HepG2 (cell line): ENCODE measurements at places on chromosomes 3 and 15.

GRCh38 chr3:122803977-122804376 lies 9.1 kb downstream of the SLC49A4 start:
- peaks cover 4% of the 10 kb centered on the region for H3K4me1 ChIP-seq
- H3K4me3 ChIP-seq = no peak overlapping the region
- H3K27ac ChIP-seq = no peak overlapping the region
- H3K27me3 ChIP-seq = no peaks in the 10 kb centered on the region
- H3K36me3 ChIP-seq = no peaks in the 10 kb centered on the region; the same call in 1 of the 2 replicates
- DNase-seq = no peak

DNA sequence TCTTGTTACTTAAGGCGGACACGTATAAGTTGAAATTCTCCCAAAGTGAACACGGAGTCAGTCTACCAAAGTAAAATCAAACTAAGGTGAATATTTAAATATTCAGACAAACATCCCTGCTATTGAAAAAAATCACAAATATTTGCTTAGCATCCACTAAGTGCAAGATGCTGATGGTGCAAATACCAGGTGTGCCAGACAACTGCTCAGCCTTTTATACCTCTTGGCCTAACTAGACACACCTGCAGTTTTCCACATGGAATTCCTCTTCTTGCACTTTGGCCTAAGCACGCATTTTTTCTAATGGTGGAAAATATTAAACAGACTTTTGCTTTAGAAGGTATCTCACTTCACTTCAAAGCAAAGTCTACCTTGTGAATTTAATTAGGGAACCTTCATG lies 84.1 kb upstream of the ICE2 start:
- H3K27me3 ChIP-seq = no peaks in the 10 kb centered on the region
- peak; percentile 10 for DNase-seq
- no peak overlapping the region for H3K27ac ChIP-seq
- no peak overlapping the region for H3K4me3 ChIP-seq
- H3K36me3 ChIP-seq = no peaks in the 10 kb centered on the region; the same call in 1 of the 2 replicates

DNA sequence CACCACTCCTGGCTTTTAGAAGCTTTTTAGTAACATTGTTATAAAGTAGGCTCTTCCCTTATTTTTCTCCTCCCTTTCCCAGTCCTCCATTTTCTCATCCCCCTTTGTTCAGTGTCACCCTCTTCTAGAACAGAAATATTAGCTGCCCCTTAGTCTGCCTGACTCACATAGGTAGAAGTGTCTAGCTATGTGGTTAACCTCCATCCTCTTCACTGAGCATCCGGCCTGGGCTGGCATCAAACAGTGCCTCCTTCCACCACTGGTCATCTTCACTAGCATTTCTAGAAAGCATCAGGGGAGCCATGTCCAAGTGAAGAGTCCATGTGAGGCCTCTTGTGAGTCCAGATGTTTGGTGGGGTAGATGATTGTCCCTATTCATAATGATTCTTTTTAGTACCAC lies 70.0 kb upstream of the SKOR1 start:
- H3K4me3 ChIP-seq = no peak overlapping the region
- H3K4me1 ChIP-seq = no peaks in the 10 kb centered on the region
- no peak for DNase-seq
- H3K36me3 ChIP-seq = no peaks in the 10 kb centered on the region
- no peak overlapping the region for H3K27ac ChIP-seq

- H3K4me3 ChIP-seq = no peak overlapping the region
- no peak for DNase-seq
- peaks cover 32% of the 10 kb centered on the region; the same call in 2 of the 3 replicates for H3K36me3 ChIP-seq
- H3K27me3 ChIP-seq = no peaks in the 10 kb centered on the region
- no peaks in the 10 kb centered on the region for H3K4me1 ChIP-seq
- H3K27ac ChIP-seq = no peak overlapping the region
Observed at GRCh38 chr3:132573797-132574211, 23.3 kb upstream of the ACKR4 start.

DNA sequence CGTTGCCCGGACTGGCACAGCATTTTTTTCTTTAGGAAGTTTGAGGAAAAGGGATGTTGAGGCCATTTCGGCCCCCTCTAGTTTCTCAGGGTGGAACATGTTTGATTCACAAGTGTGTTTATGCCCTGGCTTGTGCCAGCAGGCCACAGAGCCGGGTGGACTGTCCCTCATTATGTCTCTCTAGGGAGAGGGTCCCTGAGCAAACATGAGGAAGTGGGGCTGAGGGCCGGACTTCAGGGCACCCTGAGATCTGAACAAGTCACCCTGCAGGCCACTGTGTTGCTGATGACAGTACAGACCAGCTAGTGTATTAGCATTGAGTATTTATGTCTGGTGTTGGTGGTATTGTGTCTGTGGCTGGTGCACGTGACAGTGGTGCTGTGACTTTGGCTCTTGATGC lies 34.9 kb downstream of the RNU5B-1 start:
- H3K36me3 ChIP-seq = peaks cover 18% of the 10 kb centered on the region; the same call in 2 of the 3 replicates
- peaks cover 33% of the 10 kb centered on the region for H3K4me1 ChIP-seq
- H3K27me3 ChIP-seq = no peaks in the 10 kb centered on the region
- DNase-seq = no peak

DNA sequence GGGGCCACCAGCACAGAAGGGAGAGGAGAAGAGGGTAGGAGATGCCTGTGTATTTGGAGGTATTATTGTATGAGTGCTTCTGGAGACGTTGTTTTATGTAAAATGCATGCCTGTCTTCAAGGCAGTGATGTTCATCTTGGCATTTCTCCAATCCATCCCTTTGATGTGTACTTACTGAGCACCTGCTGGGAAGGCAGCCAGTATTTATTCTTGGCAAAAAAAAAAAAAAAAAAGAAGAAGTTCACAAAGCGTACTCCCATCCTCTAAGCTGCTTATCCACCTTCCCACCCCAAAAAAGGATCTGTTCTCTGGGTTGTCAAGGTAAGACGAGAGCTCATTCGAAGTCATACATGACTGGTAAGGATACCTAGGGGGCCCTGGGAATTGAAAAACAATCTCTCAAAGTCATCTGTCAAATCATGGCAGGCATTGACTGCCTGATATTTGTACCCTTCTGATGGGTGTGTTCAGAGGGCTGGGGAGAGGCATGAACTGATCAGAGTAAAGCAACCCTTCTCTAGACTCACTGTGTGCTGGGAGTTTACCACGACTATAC lies 30.0 kb upstream of the SLC6A1 start:
- H3K27ac ChIP-seq = no peak overlapping the region
- no peaks in the 10 kb centered on the region for H3K36me3 ChIP-seq
- H3K4me1 ChIP-seq = no peaks in the 10 kb centered on the region
- H3K4me3 ChIP-seq = no peak overlapping the region
- peaks cover 6% of the 10 kb centered on the region; the same call in 1 of the 2 replicates for H3K27me3 ChIP-seq

GRCh38 chr3:102089904-102090720 lies 240.8 kb downstream of the NFKBIZ start:
- H3K27me3 ChIP-seq = no peaks in the 10 kb centered on the region
- H3K27ac ChIP-seq = no peak overlapping the region
- no peak overlapping the region for H3K4me3 ChIP-seq
- no peaks in the 10 kb centered on the region for H3K36me3 ChIP-seq
- no peak for DNase-seq
- H3K4me1 ChIP-seq = no peaks in the 10 kb centered on the region

DNA sequence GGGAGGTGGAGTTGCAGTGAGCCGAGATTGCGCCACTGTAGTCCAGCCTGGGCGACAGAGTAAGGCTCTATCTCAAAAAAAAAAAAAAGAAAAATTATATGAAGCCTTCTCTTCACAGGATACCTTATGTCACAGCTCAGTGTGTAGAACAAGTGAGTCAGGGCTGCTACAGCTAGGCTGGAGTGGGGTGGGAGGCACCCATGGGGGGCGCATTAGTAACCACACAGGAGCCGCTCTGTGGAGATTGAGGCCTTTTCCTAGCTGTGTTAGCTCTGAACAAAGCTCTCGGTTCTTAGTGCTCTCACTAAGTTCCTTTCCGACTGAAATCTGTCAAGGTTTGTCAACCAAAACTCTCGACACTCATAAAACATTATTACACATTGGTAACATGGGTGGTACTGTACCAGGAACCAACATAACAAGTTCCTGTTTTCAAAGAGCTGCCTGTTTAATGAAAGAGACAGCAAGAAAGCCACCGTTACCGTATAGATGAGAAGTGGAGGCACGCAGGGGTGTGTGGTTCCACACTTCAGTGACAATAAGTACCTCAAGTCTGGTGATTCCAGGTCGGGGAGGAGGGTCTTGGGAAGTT lies 4.5 kb downstream of the LRRC31 start:
- no peak for DNase-seq
- no peak overlapping the region for H3K4me3 ChIP-seq
- no peak overlapping the region for H3K27ac ChIP-seq
- H3K4me1 ChIP-seq = peaks cover 8% of the 10 kb centered on the region

DNA sequence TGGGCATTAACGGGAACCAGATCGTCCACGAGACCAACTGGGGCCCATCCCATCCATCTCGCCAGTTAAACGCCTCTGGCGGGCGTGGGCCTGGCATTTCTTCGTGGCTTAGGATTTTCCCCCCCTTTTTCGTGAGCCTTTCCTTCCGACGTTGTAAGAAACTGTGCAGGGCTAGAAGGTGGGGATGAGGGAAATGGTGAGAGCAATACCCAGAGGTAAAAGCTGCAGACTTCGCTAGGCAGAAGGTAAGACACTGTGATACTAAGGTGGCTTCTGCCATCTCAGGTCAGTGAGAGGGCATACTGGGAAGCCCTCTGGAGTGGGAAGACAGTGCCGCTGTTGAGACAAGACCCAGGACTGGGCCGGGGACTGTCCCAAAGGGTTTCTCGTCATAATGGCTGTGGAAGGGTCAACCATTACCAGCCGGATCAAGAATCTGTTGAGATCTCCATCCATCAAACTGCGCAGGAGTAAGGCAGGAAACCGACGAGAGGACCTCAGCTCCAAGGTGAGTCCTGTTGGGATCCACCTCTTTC lies 666 bp downstream of the MAPKBP1 start:
- peak overlapping the region; percentile 52 for H3K4me3 ChIP-seq
- DNase-seq = no peak
- H3K27me3 ChIP-seq = no peaks in the 10 kb centered on the region; the same call in 2 of the 3 replicates
- H3K4me1 ChIP-seq = peaks cover 62% of the 10 kb centered on the region

- no peaks in the 10 kb centered on the region for H3K27me3 ChIP-seq
- no peak overlapping the region for H3K4me3 ChIP-seq
Observed at GRCh38 chr3:312160-312733, 115.7 kb downstream of the CHL1 start.

DNA sequence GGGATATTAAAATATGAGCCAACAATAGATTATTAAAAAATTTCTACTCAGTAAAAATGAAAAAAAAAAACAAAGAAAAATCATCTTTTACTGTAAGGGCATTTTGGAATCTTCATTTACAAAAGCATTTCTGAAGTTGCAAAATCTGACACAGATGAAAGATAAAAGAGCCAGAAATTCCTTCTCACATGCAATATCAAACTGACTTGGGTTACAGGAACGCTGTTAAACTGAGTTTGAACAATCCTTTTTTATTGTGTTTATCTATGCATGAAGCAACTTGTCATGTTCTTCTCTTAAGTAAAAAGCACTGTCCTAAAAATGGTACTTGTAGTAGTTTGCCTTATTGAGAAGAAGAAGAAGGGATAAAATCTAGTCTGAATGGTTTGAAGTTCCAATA lies 468.5 kb upstream of the KCNMB2 start:
- DNase-seq = no peak
- H3K36me3 ChIP-seq = no peaks in the 10 kb centered on the region
- no peaks in the 10 kb centered on the region for H3K4me1 ChIP-seq
- H3K4me3 ChIP-seq = no peak overlapping the region
- H3K27me3 ChIP-seq = no peaks in the 10 kb centered on the region

- no peaks in the 10 kb centered on the region for H3K4me1 ChIP-seq
- no peak overlapping the region for H3K27ac ChIP-seq
- no peak for DNase-seq
- H3K27me3 ChIP-seq = no peaks in the 10 kb centered on the region
- H3K36me3 ChIP-seq = 0 out of 2 replicates have a peak, but pooled peaks cover 1% of the 10 kb centered on the region
Observed at GRCh38 chr3:72171463-72171881, 386.5 kb upstream of the PROK2 start.

- H3K27me3 ChIP-seq = no peaks in the 10 kb centered on the region
- peaks cover 24% of the 10 kb centered on the region for H3K4me1 ChIP-seq
- no peak for DNase-seq
- 0 out of 3 replicates have a peak, but pooled peaks cover 6% of the 10 kb centered on the region for H3K36me3 ChIP-seq
- no peak overlapping the region for H3K4me3 ChIP-seq
Observed at GRCh38 chr3:12400616-12401194, 83.6 kb upstream of the TSEN2 start.

DNA sequence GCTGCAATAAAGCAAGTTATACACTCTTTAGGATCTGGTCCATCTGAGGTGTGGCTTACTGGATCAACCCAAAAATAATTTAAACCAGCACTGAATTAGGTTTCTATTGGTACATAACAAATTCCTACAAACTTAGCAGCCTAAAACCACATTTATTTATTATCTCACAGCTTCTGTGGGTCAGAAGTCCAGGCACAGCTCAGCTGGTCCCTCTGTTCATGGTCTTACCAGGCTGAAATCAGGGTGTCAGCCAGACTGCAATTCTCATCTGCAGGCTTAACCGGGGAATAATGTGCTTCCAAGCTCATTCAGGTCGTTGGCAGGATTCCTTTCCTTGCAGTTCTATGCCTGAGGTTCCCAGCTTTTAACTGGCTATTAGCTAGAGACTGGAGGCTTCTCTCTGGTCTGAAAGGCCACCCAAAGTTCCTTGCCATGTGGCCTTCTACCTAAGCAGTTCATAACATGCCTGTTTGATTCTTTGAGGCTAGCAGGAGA lies 477.4 kb upstream of the WNT5A start:
- no peaks in the 10 kb centered on the region for H3K36me3 ChIP-seq
- no peak for DNase-seq
- no peaks in the 10 kb centered on the region for H3K27me3 ChIP-seq
- no peak overlapping the region for H3K4me3 ChIP-seq
- H3K27ac ChIP-seq = no peak overlapping the region
- H3K4me1 ChIP-seq = no peaks in the 10 kb centered on the region

- peaks cover 9% of the 10 kb centered on the region; the same call in 2 of the 3 replicates for H3K36me3 ChIP-seq
- no peak for DNase-seq
- H3K4me3 ChIP-seq = peak overlapping the region; percentile 98
- H3K27me3 ChIP-seq = no peaks in the 10 kb centered on the region
- H3K4me1 ChIP-seq = peaks cover 54% of the 10 kb centered on the region
Observed at GRCh38 chr3:23916152-23916885, 471 bp downstream of the NKIRAS1 start.

DNA sequence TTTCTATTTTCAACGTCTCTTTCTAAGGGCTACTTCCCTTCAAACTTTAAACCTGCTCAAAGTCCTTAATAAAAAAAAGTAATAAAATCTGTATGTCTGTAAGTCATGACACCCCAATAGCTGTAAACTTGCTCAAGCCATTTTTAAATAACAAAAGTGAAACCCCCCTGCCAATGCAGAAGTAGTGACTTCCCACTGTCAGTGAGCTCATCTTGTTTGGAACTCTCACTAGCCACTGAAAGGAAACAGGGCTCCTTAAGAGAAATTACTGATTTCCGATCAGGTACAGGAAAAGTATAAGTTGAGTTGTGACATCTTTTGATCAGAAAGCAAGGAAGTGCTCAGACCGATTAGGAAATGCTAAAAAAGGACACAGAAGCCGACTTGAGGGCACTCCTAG lies 27.6 kb upstream of the GPR171 start:
- H3K27ac ChIP-seq = no peak overlapping the region
- H3K36me3 ChIP-seq = no peaks in the 10 kb centered on the region
- no peak for DNase-seq
- no peaks in the 10 kb centered on the region; the same call in 2 of the 3 replicates for H3K27me3 ChIP-seq
